ENCODE measurements at places on chromosomes 5 and 9.

GRCh38 chr9:124270504-124271335 is 13.0 kb downstream of the NEK6 start:
- no peak for DNase-seq

GRCh38 chr5:143362664-143363227 is 40.7 kb downstream of the NR3C1 start:
- DNase-seq: no peak

DNA sequence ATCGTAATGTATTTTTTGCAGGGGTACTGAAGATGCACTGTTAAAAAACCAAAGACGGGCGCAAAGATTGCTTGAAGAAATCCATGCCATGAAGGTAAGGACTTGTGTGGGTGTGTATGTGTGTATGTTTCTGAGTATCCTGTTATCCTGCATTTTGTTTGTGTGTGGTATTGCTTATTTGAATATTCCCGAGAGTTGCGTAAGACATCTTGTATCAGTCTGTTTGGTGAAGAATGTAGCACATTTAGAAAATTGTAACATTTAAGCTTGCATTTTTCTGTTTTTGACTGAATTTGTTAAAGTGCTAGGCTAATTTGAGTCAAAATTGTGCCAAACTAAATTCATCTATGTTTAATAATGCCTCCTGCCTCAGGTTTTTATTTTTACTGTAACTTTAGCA is 13.5 kb downstream of the SRFBP1 start:
- no peak for DNase-seq

GRCh38 chr9:3346549-3346948 is 179.3 kb downstream of the RFX3 start:
- DNase-seq: no peak

GRCh38 chr9:124209279-124209678 is 48.5 kb upstream of the NEK6 start:
- DNase-seq: no peak

GRCh38 chr5:1516615-1517601 is 6.9 kb downstream of the LPCAT1 start:
- DNase-seq: no peak

- DNase-seq: no peak
These were observed 81.4 kb downstream of the NSUN2 start for GRCh38 chr5:6551287-6551954.

- DNase-seq: no peak
These were observed 40.5 kb upstream of the LRRC14B start for GRCh38 chr5:150746-151145.

DNA sequence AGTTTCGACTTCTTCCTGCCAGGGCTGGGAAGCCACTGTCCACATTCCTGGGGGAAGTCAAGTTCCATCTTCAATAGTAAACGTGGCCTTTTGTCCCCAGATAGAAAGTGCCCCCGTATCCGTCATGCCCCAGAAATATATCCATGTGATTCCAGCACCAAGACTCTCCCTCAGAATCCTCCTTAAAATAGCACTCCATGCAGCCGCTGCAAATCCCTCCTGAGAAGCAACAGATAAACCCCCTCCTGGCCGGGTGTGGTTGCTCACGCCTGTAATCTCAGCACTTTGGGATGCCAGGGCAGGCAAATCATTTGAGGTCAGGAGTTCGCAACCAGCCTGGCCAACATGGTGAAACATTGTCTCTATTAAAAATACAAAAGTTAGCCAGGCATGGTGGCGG is 126.1 kb downstream of the OLFM1 start:
- no peak for DNase-seq

GRCh38 chr9:6917162-6917561 is 159.4 kb downstream of the KDM4C start:
- DNase-seq: no peak

DNA sequence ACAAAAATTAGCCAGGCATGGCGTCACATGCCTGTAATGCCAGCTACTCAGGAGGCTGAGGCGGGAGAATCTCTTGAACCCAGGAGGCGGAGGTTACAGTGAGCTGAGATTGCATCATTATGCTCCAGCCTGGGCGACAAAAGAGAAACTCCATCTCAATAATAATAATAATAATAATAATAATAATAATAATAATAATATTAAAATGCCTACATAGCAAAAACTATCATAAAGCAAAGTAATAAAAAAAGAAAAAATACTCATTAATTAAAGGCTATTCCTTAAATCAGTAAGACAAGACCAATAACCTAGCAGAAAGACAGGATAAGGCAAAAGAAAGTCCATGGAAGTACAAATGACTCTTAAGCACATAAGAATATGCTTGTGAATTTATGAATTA is 50.0 kb downstream of the MRPS27 start:
- no peak for DNase-seq

DNA sequence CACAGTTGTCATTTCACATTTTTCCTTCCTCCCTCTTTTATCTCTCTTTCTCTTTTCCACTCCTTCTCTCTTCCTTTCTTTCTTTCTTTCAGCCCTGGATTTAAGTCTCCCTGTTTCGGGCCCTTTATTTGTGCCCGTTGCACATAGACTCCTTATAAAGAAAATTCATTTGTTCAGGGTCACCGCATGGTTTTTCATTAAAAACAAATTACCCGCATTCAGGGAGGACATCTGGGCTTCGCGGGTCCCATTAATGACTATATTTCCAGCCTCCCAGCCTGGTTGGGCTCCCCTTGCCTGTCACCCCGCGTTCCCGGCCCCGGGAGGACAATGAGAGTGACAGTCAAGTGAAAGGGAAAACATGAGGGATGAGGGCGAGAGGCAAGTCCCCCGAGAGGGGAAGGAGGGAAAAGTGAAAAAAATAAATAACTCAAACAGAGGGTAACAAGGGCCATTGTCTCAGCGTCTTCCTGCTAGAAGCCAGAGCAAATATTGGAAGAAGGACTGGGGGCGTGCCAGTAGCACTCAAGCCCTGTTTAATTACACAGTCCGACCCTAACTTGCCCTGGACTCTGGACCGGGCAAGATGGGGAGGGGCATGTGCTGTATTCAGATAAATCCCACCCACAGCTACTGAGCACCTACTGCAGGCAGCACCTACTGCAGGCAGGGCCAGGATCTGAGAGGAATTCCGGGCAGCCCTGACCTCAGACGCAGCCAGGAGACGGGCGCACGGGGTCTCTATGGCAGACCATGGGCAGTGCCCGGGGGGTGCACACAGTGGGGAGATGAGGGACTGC is 166.2 kb downstream of the PAX5 start:
- DNase-seq: no peak

DNA sequence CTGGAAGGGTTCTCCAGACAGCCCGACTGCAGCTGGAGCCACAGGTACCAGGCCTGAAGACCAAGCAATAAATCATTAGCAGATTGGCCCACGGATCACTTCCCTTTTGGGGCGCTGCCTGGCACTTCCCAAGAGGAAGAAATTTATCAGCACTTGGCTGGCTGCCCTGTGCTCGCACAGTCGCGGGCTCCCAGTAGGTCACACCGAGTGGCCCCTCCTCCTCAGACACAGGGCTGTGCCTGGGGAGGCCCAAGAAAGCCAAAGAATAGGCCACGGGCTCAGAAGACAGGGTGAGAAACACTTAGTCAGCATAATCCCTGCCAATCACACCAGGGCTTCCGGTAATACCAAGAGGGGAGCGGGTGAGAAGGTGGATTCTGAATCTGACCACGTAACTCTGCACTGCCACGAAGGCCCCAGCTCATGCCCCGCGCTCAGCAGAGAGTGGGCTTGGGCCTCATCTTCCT is 115.7 kb upstream of the MSX2 start:
- DNase-seq: no peak

- DNase-seq: no peak
These were observed 5.7 kb downstream of the CDO1 start for GRCh38 chr5:115810761-115811160.

DNA sequence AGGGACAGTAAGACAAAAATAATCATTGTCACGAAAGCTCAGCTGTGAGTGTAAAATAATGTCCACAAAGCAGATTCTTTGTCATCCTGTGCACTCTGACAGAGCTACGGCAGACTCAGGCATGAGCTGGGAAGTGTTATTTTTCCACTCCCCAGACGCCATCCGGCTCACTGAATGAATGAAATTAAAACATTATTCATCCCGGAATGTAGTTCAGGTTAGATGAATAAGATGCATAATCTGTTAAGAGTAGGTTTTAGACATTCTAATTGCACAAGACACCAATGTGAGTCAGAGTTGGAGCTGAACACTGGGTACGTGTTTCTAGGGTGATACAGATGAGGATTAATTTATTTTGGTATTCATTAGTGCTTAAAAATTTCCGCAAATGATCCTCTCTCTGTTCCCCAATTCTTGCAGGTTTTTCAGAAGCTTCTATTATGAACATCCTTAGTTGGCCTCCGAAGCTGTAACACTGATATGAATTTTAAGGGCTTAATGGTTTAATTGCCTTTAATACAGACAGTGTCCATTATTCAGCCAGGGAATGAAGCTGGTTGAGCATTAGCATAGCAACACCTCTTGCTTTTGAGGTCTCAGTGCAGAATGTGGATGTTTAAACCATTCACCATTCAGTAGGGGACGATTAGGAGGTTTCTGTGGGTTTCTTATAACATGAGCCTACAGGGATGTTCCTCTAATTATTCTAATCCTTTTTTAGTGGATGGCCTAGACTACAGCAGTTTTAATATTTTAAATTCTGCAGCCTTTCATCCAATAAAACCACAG is 65.6 kb upstream of the FRRS1L start:
- DNase-seq: no peak

DNA sequence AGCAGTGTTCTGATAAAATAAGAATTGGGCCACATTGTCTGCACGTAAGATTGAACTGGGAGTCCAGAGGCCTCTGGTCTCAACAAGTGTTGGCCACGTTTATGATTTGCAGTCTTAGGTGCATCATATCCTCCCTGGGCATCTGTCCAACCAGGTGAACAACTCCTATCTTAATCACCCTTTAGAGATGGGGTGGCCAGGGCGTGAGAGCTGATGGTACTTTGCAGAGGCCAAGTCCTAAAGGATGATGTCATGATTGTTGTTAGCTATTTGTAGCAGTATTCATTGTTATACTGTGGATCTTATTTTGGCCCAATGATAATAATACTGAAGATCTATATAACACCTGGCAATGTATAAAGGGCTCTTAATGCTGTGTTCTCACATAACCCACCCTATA is 73.2 kb upstream of the RARS1 start:
- DNase-seq: no peak

DNA sequence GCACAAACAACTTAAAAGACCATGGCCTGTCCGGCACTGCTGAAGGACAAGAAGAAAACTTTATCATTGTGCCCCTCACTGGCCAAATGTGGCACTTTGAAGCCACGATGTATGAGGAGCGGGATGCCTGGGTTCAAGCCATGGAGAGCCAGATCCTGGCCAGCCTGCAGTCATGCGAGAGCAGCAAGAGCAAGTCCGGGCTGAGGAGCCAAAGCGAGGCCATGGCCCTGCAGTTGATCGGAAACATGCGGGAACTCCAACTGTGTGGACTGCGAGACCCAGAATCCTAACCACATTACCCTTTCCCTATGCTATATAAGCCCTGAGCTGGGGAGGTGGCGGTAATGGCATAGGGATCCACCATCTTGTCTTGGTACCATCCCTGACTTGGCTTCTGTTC is 497.9 kb downstream of the ANXA1 start:
- DNase-seq: no peak

DNA sequence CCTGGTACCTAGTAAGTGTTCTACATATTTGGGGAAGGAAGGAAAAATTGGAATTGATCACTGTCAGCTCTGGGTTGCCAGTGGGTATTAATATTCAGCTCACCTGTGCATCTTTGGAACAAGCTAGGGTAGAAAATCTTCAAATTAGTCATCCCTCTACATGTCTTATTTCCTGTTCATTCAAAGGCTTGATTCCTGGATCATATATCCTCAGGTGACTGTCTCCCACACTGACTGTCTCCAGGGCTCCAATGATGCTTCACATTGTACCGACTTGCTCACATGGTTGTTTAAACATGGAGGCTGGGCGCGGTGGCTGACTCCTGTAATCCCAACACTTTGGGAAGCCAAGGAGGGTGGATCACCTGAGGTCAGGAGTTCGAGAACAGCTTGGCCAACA is 11.6 kb upstream of the SUSD1 start:
- no peak for DNase-seq

GRCh38 chr5:150703762-150704161 is 2.9 kb upstream of the RBM22 start:
- no peak for DNase-seq

DNA sequence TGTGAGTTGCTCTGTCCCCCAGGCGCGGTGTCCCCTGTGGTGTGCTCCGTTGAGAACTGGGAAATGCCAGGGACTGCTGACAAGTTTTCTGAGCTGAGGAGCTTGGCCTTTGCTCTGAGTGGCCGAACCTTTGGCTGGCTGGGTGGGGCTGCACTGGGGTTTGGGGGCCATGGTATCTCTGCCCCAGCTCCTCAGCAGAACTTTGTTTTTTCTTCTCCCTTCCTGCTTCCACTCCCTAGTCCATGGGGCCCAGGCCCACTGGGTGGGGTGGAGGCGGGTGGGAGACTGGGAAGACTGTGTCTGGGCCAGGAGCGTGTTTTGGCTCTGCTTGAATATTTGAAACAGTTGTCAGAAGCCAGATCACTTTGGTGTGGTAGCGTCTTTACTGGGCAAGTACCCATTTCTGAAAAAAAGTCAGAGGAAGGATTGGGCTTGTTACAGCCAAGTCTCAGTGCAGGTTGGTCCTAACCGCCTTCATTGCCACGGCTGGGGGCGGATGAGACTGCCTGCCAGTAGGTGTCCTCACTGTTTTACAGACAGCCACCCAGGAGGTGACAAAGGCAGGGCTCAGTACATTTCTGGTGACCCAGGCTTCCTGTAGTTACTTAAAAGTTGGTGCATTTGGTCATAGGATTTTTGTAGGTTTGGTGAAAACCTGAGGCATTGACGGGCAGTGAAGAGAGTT is 92.7 kb downstream of the DAB2IP start:
- DNase-seq: peak; percentile 45

GRCh38 chr9:91522481-91522880 is 98.8 kb upstream of the NFIL3 start:
- DNase-seq: no peak

DNA sequence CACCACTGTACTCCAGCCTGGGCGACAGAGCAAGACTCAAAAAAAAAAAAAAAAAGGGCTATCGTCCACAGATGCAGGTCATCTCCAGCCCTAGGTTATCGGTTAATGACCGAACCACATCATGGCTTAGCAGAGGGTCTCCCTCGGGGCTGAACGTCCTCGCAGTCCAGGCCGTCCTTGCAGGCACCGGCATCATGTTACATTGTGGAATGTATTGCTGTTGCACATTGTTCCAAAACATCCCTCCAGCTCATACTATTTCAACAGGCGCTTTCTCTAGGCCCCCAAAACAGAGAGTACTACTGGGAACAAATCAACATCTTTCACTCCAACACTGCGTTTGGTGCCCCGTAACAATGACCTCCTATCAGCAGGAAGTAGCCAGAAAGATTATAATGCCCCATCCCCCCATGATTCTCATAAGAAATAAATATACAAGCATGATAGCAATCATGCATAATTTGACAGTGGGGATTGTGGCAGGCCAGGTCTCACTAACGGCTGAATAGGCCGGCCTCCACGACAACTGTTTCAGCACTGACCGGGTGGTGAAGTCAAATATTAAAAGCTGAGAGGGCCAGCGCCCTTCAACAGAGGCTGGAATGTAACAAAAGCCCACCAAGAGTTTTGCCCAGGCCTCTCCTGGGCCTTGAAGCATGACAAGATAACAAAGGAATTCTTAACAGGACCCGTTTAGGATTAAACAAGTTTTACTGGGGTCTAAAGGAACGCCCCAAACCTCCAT is 1.1 kb upstream of the LCN9 start:
- DNase-seq: no peak

Measured in T-helper 2 cell (primary cell).